HuH-7.5 (cell line): ENCODE measurements at places on chromosomes 16 and 17.

DNA sequence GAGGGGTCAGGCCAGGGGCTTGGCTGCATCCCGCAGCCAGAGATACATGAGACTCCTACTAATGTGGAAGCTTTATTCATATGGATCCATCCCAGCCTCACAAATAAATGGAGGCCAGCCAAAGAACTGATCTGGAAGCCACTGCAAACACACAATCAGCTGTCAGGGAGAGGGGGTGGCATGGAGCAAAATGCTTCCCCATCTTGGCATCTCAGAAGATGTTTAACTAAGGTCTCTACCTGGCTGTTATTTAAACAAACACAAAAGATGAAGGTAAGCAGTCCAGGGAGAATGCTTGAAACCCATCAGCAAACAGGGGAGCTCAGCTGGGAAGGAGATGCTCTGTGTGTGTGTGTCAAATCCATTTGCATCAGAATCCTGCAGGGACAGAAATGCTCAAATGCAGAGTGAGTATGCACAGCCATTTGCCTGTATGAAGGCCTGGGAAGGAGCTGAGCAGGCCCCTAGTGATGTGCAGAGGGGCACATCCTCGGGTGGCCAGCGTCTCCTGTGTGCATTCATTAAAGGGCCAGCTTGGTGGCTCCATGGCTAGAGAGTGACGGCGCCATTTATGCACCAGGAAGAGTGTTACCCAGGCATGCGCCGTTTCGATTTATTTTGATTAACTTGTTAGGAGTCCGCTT, 34.2 kb upstream of the IRX3 start:
- DNase-seq: no peak

- DNase-seq: no peak
Measured at GRCh38 chr17:77033892-77034404, 106.8 kb upstream of the SEC14L1 start.

DNA sequence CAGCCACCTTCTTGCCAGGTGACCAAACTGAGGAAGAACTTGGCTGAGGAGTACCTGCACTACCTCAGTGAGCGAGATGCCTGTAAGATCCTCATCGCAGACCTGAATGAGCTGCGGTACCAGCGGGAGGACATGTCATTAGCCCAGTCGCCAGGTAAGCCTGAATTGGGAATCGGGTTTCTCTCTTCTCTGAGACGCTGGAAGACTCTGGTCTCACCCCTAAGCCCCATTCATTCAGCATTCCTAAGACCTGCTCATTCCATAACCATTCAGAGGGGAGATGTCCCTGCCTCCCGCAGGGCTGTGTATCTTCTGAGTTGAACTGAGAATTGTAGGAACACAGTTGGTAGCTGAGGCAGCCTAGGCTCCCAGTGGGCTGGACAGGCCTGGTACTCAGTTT, 17.0 kb upstream of the THAP11 start:
- no peak for DNase-seq

- DNase-seq: no peak
Measured at GRCh38 chr17:47708864-47709541, 15.0 kb downstream of the TBKBP1 start.

- no peak for DNase-seq
Measured at GRCh38 chr17:45752246-45752645, 31.9 kb upstream of the CRHR1 start.

- DNase-seq: no peak
Measured at GRCh38 chr16:86405319-86405718, 105.0 kb upstream of the FOXF1 start.

GRCh38 chr17:18102640-18103039, 5.9 kb upstream of the MYO15A start:
- no peak for DNase-seq

DNA sequence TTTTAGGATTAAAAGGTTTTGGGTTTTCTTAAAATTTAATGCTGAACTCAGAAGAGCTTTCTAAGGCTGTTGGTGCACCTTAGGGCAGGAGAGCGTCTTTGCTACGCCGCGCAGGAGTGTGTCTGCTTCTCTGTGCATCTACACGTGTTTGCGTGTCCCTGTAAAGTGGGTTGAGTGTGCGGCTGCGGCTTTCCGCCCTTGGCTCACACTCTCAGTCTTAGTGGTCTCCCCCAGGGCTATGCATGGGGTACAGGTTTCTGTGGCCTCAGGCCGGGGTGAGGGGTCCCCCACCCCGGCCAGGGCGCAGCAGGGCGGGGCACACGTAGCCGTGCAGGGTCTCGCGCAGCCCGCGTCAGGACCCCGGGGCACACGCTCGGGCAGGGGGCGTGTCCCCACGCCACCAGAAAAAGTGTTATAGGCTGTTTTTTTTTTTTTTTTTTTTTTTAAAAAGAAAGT, 727 bp upstream of the TENT4B start:
- DNase-seq: no peak

GRCh38 chr16:66008136-66008535, 358.4 kb upstream of the CDH5 start:
- DNase-seq: no peak

DNA sequence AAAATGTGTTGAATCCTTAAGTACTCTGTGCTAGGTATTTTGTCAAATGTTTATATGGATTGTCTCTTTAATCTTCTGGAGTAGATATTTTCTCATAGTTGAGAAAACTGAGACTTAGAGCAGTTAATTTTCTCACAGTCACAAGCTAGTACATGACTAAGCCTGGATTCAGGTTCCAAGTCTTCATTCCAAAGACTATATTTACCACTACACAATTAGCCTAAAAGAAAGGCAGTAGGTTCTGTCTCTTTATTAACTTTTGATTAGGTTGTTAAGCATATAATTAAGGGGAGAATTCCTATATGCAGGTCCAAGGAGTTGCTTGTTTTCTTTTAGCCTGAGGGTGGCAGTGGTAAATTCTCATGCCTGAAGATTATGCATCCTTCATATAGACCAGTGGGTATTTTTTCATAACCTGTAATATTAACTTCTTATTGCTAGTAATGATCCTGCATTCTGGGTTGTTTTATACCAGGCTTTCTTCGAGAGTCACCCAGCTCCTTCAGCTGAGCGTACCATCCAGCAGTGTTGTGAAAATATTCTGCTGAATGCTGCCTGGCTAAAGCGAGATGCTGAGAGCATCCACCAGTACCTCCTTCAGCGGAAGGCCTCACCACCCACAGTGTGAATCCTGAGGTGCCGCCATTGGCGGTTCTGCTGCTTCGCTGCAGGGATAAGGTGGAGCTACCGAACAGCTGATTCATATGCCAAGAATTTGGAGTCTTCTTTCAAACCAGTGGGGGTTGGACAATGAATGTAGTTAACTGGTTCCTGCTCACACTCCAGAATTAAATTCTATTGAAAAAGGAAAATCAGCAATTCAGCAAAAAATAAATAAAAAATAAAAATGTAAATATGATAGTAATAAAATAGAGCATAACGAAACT, 28.2 kb upstream of the KPNB1 start:
- DNase-seq: no peak

DNA sequence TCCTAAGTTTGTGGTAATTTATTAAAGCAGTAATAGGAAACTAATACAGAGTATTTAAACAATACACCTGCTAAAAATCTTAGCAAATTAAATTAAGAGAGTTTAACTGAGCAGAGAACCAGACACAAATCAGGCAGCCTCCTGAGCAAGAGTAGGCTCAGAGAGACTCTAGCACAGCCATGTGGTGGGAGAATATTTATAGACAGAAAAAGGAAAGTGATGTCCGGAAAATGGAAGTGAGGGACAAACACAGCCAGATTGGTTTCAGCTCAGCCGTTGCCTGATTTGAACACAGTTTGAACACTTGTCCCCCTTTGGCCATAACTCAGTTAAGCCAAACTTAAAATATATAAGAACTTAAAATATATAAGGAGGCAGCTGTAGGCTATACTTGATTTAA, 192.6 kb upstream of the PSMD7 start:
- no peak for DNase-seq

DNA sequence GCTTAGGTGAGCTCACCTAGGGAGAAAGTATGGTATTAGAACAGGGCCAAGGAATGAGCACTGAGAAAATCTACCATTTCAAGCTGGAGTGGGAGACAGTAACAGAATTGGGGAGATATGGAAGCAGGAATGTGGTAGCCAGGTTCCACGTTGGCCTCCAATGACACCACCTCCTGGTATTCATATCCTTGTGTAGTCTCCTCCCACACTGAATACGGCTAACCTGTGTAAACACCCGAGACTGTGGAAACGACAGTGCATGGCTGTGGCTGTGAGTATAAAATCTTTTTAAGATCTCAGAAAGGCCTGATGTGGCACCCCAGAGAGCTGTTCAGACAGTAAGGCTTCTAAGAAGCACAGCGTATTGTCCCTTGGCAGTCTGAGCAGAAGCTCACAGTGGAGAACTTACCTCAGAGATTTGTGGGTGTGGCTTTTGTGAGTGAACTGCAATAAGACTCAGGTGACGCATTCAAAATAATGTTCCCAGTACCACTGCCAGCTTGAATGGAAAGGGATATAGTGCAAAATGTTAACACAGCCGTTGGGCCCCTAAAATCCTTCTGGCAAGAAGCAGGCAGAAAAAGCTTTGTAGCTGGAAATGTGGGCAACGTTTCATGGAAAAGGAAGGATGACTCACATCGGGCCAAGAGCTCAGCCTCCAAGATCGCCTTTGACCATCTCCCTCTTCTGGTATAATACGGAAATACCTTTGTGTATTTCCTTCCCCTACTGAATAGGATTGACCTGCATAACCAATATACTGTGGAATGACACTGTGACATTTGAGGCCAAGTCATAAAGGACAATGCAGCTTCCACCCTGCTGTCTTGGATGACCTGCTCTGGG, 14.4 kb downstream of the SDR42E1 start:
- DNase-seq: peak; percentile 20

- no peak for DNase-seq
Measured at GRCh38 chr17:65283704-65284103, 146.5 kb downstream of the RGS9 start.

GRCh38 chr17:17151055-17151454, 55.1 kb downstream of the PLD6 start:
- no peak for DNase-seq

GRCh38 chr16:85422196-85422631, 190.9 kb upstream of the GSE1 start:
- peak; percentile 81 for DNase-seq

GRCh38 chr16:70151391-70151790, 22.2 kb upstream of the CLEC18C start:
- no peak for DNase-seq

- no peak for DNase-seq
Measured at GRCh38 chr16:82059983-82060421, 24.9 kb downstream of the HSD17B2 start.

GRCh38 chr17:5373112-5373511, 46.4 kb downstream of the NUP88 start:
- DNase-seq: no peak

DNA sequence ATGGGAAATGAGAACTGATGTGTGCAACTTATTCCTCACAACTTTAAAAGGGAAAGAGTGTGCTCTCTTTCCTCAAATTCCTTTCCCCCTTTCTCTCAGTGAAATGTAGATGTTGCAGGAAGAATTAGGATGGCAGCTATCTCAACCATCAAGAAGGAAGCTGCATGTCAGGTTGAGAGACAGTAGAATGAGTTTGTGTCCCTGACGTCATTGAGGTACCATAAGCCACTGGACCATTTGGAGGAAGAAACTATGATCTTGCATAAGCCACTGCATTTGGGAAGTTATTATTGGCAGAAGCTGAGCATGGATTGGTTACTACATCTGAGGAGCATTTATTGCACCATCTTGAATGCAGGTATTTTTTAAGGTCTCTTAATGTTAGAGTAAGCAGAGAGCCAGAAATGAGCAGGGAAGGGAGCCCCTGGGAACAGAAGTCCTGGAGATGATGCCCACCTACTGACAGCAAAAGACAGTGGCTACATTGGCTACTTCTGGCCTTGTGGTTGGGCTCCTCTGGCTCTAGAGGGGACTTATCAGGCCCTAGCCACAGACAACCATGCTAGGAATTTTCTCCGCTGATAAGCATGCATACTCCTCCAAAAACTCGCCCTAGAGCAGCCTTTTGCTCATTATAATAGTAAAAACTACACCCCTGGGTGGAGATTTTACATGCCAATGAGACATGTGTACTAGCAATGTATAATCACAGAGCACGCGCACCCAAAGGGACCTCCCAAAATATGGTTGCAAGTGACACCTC, 249.0 kb upstream of the SALL1 start:
- no peak for DNase-seq

GRCh38 chr16:87762071-87762571, 3.7 kb downstream of the KLHDC4 start:
- DNase-seq: no peak

DNA sequence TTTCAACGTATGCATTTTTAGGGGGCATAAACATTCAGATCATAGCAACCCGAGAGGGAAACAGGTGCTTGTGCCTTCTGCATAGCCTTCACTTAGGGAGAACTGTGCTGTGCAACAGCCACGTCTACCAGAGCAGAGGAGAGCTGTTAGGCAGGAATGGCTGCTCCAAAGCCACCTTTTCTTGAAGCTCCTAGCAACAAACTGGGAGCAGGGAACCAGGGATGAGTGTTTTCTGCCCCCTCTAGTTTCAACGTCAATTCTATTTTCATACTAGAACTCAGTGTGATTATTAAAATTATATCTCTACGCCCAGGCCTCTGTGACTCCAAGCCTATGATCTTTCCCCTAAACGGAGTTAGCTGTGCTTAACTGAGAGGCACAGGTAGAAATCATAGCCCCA, 290.0 kb downstream of the HAPSTR1 start:
- DNase-seq: no peak

- no peak for DNase-seq
Measured at GRCh38 chr17:78637146-78637545, 60.0 kb upstream of the DNAH17 start.

GRCh38 chr17:38705803-38706504, 881 bp downstream of the MLLT6 start:
- DNase-seq: peak; percentile 33

- peak; percentile 45 for DNase-seq
Measured at GRCh38 chr17:51118330-51119195, 2.1 kb downstream of the SPAG9 start.

- DNase-seq: no peak
Measured at GRCh38 chr17:20267459-20267842, 199.9 kb downstream of the LGALS9B start.

- DNase-seq: no peak
Measured at GRCh38 chr17:4577386-4577993, 6.8 kb upstream of the SMTNL2 start.

- DNase-seq: peak; percentile 72
Measured at GRCh38 chr16:85556456-85557082, 56.6 kb upstream of the GSE1 start.

DNA sequence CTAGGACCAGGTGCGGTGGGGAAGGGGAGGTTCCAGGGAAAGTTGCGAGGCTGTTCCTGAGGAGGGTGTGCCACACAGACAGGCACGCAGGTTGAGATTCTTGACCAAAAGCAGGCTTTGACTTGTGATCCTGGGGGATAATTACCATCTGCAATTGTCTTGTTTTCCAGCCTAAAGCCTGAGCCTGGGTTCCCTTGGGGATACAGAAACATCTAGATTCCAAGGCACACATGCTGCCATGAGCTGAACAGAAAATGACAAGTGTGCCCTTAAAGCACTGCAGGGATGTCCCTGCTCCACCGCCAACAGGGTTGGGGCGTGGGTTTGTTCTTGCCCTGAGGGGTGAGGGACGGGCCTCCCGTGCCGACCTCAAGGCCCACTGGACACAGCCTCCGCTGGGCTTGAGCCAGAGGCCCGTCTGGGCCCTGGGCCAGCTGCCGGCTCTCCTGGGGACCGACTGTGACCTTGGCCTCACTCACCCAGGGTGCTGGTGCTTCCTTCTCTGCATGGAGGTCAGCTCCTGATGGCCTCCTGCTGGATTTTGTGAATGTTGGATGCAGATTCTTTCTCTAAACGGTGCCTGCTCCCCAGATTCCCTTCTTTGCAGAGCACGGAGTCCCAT, 14.0 kb downstream of the CA5A start:
- DNase-seq: no peak

GRCh38 chr16:87487361-87487924, 5.4 kb downstream of the ZCCHC14 start:
- no peak for DNase-seq

- DNase-seq: no peak
Measured at GRCh38 chr17:6109536-6109935, 39.4 kb downstream of the WSCD1 start.
